ELF-1 (cell line): ENCODE measurements at places on chromosomes 5 and 9.

DNA sequence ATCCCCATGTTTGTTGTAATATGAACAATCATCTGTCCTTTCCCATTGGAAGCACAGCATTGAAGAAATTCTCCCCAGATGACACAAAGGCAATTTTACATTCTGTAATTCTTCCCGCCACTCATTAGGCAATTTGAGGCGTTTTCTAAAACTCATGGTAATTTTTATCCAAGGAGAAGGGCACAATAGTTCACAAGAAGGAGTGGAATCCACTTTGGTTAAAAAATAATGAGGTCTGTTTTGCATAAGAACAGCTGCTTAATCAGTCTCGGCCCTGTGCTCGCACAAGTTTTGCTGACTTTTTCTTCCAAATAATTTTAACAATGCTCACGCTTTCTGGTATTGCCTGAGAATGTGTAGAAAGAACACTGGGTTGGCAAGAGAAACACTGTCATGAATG, 94.0 kb downstream of the CAVIN4 start:
- no peak for DNase-seq

DNA sequence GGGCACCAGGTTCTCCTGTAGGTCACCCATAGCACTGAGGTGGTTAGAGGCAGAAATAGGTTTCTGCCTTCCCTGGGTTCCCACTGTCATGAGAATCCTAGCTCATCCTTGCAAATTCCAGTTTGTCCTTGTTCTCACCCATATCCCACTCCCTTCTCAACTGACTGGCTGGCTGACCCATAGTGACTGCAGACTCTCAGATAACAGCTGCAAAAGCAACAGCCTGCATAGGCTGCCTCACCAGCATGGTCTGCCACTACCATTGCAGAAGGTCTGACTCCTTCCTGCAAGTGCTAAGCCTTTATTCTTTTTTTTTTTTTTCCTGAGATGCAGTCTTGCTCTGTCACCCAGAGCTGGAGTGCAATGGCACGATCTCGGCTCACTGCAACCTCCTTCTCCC, 194.0 kb downstream of the SEMA6A start:
- no peak for DNase-seq

- no peak for DNase-seq
Observed at GRCh38 chr5:130237721-130238120, 333.5 kb downstream of the CHSY3 start.

DNA sequence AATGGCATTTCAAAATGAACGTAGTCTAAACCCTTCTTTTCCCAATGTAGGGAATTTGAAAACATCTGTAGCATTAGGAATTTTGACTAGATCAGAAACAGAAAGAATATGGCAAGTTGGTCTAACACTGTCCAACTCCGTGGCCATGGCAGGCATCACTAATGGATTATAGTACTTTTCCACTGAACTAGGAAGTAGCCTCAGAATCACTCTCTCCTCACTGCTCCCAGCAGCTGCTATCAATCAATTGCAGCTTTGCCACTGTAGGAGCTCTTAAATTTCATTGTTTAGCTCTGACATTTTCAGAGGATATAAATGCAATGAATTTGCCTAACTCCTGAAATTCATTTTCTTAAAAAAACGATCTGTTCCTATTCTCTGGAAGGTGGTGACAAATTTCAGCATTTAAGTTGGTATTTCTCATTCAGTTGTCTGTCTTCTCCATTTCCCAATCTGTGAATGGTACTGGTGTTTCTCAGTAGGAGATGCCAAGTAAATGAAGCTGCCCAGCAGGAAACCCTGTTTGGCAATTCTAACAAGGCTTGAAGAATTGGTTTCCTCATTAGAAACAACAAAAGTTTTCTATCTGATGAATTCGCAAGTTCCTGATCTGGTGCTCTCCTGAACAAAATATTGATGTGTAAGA, 64.7 kb downstream of the TLR4 start:
- no peak for DNase-seq

DNA sequence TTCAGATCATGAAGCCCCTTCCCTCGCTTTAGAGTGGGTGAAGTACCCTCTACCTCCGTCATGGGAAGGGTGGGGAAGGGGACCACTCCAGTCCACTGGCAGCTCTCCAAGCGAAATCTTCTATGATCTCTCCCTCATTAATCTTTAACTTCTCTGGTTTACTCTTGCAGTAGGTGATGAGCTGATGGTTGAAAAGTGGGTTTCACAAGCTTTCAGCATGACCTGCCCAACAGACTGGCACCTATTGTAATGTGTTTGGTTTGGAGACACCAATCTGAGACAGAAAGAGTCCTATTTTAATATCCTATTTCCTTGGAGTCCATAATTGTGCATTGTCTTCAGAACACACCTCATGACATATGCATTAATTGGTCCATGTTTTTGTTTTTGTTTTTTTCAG, 70.8 kb upstream of the TGFBR1 start:
- DNase-seq = no peak

DNA sequence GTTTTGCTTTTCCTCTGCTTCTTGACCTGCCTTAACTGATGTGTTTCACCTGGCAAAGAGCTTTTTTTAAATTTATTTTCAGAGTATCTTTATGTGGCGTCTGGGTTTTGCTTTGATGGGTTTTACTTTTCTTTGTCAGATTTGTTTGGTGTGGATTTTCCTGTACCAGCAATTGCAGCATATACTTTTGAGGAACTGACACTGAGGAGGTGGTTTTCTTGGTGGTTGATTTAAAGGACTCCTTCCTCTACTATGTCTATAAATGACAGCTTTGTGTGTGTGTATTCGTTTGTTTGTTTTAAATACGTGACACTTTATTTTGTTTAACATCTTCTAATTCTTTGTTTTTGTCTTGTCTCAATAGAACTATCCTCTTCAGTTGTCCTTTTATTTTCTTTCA, 1071.9 kb upstream of the ARRDC3 start:
- no peak for DNase-seq
